Activated T-helper 1 cell treated with Interleukin-2 at 50 U/mL for 16 hours (primary cell): ENCODE measurements at places on chromosomes 11 and 22.

- no peak for DNase-seq
Measured at GRCh38 chr11:59223177-59223576, 10.4 kb upstream of the MPEG1 start.

- DNase-seq: no peak
Measured at GRCh38 chr22:40400159-40400558, 29.8 kb downstream of the SGSM3 start.

- no peak for DNase-seq
Measured at GRCh38 chr11:58193391-58193790, 4.5 kb downstream of the OR9Q2 start.

GRCh38 chr11:124302347-124303125 is 11.2 kb downstream of the OR8D1 start:
- DNase-seq: no peak

DNA sequence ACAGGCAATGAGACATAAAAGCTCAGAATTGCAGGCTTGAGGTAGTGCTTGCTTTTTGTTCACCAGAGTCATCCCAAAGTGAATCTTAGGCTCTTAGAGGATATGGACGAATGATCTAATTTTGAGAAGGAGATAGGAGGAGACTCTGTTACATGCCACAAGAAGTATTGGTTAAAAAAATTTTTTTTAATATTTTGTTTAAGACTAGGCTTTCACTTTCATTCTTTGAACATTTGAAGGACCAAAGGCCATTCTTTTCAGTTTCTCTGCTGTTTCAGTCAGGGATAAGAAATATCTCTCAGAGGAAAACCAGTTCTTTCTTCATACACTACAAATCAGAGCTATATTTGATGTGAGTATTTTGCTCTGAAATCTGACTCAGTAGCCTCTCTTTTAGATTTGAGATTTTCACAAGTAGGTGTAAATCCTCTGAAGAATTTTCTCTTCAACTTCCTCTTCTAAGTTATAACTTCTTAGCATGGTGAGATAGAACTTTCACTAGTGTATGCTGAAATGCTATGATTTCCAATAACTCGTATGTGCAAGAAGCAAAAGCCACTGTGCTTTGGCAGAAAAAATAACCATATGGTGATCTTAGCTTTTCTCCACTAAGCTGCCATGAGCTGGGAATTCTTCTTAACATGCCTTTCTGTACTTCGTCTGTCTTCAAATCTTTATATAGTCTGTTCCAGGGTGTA is 24.1 kb upstream of the FAM181B start:
- DNase-seq: no peak

GRCh38 chr11:130260742-130261141 is 54.0 kb downstream of the ZBTB44 start:
- DNase-seq: no peak

DNA sequence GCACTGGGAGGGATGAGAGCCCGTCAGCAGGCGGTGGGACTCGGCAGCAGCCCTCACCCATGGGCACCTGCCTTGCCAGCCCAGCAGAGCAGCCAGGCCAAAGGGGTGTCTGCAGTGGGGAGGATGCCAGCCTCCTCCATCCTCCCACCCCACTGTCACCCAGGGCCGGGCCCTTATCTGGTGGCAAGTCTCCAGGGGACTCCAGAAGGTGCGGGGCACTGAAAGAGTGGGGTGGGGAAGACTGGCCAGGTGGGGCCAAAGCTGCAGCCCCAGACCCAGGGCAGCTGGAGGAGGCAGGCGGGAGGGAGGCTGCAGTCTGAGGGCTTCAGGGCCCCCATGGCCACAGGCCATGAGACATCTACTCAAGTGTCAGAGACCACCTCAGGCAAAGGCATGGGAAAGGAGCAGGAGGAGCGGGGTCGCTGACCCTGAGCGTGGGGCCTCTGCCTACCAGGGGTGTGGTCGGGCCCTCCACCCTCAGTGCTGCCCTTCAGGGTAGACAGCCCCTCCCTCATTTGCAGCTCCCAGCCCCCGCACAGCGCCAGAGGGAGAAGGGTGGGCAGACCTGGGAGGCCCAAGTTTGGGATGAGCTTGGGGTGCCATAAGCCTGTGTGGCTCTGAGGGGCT is 3.5 kb downstream of the DGCR6L start:
- DNase-seq: no peak

- no peak for DNase-seq
Measured at GRCh38 chr11:70262951-70263350, 7.5 kb upstream of the PPFIA1 start.

GRCh38 chr11:27839226-27839913 is 139.1 kb upstream of the BDNF start:
- DNase-seq: no peak

DNA sequence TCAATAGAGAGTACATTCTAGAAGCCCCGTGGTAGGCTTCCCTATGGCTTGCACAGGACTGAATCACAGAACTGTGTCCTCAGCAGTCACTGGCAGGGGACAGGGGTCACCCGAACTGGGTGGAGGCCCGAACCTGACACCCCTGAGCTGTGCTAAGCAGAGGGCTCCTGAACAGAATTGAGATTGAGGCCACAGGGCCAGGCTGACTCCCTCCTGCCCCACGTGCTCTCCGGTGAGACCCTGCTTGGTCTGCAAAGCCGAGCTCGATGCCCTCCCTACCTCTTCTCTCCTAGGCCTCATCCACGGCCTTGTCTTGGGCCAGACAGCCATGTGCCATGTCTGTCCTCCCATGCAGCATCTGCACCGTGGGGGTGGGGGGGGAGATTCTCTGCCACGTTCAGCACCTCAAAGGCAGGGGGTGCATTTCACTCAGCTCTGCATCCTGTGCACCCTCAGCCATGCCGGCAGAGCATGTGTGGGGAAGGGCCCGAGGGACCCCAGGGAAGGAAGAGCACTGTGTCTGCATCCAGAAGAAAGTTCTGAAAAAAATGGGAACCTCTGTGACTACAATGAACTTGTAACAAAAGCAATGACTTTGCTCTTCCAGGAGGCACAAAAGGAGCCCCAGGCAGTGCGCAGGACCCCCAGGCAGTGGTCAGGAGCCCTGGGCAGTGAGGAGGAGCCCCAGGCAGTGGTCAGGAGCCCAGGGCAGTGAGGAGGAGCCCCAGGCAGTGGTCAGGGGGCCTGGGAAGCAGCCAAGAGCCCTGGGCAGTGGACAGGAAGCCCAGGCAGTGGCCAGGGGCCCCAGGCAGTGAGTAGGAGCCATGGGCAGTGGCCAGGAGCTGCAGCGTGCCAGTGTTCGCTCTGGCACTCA is 76.7 kb upstream of the SEPTIN5 start:
- DNase-seq: no peak

GRCh38 chr11:126246636-126247035 is 22.1 kb downstream of the SRPRA start:
- no peak for DNase-seq

DNA sequence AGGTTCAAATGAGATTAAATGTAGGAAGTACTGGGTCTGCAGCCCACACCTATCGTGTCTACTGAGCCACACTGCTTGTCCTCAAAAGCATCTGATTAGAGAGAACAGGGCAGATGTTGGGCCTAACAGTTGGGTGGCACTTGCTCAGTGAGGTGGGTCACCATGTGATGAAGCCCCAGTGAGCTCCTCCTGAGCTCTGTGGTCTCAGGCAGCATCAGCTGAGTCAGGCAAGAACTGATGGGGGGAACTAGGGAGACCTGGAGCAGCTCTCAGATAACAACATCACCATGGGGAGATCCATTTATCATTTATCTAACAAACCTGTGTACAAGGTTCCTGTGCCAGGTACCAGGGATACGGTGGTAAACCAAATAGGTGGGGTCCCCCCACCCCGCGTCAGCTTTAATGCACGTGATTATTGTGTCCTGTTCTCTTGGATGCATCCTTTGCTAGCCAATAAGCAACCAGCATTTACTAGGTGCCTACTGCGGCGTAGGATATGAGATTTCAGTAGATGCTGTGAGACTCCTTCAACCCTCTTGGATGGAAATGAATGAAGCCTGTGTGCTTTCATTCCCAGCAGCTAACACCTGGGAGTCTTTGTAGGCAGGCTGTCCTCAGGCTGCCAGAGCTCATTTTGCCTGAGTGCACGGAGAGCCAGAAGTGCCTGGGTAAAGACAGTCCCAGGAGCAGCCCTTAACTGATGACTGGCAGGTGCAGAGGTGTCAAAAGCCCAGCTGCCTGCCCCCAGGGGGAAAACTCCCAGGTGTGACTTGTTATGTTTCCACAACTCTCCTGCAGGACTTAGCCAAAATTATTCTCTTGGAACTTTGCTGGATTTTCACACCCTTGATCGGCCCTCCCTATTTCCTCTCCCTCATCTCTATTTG is 73.6 kb upstream of the NARS2 start:
- DNase-seq: no peak

DNA sequence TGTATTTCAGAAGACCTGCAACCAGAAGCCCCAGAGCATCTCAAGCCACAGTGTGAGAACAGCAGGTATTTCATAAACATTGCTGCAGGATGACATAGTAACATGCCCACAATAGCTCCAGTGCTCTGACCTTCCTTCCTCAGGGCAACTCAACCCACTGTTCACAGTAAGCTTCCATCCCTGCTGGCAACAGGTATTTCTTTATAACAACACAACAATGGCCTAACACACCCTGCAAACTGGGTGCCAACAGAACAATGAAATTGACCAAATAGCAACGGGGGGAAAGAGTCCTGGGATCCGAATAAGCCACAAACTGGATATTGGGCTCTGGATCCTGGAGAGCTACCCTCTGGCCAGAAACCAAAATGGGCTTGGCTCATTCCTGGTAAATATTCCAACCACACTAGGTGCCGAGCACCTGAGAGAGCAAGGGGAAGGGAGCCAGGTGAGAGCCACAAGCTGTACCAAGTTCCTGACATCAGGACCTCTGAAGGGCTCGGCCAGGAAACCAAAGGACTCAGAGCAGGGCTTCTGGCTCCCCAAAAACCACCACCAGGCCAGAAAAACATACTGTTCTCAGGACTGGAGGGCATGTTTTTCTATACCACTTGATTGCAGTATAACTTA is 99.5 kb downstream of the MICAL3 start:
- DNase-seq: no peak

GRCh38 chr22:20503816-20504215 is 3.6 kb upstream of the MED15 start:
- DNase-seq: no peak

GRCh38 chr11:115126515-115127208 is 377.6 kb downstream of the CADM1 start:
- DNase-seq: no peak

DNA sequence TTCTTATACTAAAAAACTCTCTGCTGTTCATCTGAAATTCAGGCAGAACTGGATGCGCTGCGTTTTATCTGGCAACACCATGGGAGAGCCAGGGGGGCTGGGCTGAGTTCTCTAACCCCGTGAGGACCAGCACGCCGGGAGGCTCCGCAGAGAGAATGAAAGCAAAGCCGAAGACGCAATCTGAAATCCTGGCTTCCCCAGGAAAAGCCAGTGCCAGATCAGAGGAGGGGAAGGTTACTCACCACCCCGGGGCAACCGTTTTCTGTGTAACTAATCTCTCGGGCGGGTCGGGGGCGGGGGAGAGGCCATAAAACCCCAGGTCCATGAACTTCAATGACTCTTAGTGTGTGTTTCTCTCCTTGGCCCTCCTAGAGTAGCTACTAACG is 99.4 kb downstream of the SHANK2 start:
- DNase-seq: no peak

DNA sequence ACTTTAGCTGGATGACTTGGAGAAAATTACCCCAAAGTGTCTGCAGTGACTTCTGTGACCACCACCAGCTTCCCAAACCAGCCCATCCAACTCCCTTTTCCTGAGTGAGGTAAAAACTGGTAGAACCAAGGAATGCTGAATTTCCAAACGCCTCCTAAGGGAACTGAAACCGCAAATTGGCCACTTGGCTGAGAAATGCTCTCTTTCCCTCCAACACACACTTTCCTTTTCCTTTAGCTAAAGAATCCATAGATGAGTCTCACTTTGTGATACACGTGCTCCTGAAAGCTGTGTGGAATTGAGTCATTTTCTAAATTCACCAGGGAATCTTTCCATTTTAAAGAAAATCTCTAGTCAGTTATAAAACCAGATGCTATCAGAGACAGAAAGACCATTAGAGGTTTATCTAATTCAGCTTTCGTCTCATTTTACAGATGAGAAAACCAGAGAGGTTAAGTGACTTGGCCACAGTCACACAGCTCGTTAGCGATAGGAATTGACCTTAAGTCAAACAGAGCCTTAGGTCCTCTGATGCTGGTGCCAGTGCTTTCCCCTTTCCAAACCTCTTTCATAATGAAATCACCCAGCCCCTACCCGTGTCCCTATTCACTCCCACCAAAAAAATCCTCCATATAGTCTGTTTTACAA is 137.2 kb downstream of the COMMD9 start:
- DNase-seq: no peak

DNA sequence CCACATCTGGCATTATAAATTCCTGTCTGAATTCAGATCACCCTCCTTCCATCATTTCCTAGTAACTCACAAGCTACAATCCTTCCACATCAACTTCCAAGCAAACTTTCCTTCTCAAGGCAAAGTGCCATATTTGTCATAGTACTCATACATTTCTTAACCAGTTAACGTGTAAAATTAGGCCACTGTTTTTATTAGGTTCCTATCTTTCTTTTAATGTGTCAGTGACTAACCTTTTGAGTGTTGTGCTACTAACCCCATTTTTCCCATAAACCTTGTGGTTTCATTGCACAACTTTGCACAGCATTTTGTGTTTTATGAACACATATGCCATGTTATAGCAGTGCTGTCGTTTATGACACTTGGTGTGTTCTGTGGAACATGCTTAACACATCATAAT is 90.1 kb downstream of the KIF18A start:
- no peak for DNase-seq

GRCh38 chr22:48301421-48301820 is 1526.3 kb downstream of the BRD1 start:
- no peak for DNase-seq

DNA sequence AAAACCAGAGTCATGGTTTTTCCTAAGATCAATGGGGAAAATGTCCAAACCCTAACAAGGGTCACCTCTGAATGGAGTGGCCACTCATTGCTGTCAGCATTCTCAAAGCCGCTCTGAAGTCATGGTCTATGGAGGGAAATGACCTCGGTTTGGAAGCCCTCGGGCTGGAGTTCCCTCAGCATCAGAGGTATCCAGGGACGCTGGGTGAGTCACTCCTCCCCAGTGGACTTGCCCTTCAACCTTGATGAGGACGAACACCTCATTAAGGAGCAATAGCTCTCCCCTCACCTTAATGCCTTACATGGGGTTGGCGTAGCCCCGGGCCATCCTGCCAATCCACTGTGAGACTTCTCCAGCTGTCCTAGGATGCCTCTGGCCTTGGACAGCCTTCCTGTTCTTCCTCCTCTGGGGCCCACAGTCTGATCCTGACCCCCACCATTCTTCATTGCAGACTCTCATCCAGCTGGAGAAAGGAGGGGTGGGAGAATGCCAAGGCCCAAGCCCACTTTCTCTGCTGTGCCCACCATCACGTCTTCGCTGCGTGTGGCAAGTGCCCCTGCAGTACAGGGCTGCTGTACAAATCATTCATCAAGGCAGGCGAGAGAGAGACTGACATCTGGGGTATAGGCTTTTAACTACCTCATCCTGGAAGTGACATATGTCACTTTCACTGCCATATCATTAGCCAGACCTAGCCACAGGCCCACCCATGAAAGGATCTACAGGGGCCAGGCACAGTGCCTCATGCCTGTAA is 25.4 kb upstream of the MYH9 start:
- no peak for DNase-seq
